CD4-positive, alpha-beta T cell treated with Interleukin-4 for 1 hour (primary cell): ENCODE measurements at places on chromosomes 11 and 22.

DNA sequence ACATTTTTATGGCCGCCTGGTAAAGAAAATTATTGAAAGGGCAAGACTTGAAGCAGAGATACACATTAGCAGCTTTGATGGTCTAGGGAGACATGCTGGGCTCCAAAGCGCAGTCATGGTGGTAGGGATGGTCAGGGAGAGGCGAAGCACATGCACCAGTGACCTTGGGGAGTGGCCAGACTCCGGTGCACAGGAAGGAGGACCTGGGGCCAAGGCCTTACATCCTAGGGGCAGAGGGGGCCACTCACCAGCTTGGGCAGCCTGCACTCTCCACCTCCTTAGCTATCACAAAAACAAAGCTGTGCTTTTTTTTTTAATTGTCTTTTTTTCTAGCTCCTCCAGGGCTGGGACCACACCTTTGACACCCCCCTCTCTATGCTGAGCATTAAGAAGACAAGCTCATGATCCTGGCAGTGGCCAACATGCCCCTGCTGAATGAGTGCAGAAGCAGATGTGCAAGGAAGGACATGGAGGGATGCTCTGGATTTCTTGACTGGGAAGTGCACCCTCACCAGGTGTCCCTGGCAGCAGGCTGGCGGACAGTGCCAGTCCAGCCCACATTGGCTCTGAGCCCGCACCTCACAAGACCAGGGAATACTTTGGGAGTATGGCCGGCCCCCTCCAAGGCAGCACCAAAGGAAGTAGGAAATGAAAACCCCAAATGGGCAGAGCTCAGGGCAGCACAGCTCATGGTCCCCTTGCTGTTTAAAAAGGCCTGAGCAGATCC lies 619.9 kb downstream of the TBC1D22A start:
- no peak for DNase-seq

DNA sequence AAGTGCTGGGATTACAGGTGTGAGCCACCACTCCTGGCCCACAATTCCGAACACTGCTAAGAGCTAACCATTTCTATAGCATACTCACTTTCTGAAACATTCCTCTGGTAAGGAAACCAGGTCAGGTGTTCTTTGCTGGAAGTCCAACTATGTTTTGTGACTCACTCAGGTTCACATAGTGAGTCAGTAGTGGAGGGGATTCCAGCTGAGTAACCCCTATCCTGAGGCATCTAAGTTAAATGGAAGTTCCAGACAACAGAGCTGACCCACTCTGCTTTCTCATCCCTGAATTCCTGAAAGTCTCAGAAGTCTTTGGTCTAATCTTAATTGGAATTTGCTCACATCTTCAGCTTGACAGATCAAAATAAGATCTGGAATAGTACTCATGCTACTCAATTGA lies 3.0 kb upstream of the CHRNA10 start:
- no peak for DNase-seq

- DNase-seq, result no peak
Measured at GRCh38 chr22:48712558-48713271, 1115.0 kb downstream of the BRD1 start.

GRCh38 chr11:83070044-83070701 lies 1.5 kb downstream of the RAB30 start:
- no peak for DNase-seq
